ENCODE measurements at places on chromosomes 4 and X.

DNA sequence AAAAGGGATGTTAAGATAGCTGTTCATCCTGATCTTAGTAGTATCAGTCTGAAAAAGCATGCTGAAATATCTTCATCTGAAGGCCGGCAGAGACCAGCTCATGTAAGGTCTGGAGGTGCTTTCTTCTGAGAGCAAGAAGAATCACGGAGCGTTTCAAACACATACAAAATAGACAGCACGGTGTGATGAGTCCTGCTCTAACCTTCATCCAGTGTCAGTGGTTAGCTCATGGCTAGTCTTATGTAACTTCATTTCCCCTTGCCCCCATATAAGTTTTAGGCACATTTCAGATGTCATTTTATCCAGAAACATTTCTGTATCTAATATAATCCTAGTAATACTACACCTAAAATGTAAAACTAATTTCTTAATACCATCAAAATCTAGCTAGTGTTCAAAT, 27.8 kb downstream of the ADD1 start:
- no peak for DNase-seq

DNA sequence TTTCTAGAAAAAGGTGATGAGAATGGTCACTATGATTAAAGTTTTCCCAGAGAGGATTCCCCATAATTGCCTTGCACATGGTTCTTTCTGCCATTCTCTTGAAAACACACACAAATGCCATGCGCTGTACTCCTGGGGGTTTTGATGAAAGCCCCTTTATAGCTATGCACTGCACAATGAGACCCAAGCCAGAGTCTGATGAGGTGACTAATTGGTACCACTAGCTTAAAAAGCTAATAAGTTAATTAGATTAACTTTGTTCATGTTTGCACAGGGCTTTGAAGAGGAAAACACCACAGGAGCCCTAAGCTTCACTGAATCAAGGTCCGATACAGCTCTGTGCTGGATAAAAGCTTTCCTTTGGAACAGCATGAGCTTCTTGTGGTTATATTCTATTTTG, 132.2 kb downstream of the NKX6-1 start:
- no peak for DNase-seq

- DNase-seq = no peak
Measured at GRCh38 chr4:149555146-149555545, 260.5 kb downstream of the IQCM start.

DNA sequence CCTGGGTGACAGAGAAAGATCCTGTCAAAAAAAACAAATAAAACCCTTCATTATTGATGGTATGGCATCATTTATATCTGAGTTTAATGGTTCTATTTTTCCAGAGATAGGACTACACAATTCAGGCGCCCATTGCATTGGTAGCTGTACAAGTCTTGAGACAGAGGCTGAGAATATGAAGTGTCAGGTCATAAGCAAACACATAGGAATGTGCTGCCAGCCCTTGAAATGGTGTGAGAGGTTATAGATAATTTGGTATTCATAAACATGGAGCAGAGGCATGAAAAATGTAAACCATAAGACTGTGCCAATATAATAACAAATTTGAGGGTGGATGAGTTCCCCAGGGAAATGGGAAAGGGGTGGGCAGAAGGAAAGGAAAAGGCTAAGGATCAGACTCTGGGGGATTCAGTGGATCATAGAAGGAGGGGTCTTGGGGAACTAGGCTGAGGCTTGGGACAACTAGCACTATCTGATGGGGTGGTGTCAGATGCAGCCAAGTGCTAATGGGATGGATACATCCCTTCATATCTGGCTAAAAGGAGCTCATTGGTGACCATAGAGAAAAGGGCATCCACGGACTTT, 50.8 kb downstream of the MAOA start:
- DNase-seq = no peak

- no peak for DNase-seq
Measured at GRCh38 chrX:20315140-20315539, 48.4 kb upstream of the RPS6KA3 start.
